ENCODE measurements at places on chromosomes 5 and 9. TPM values are rescaled to one million over a fixed set of nuclear protein-coding genes. Genes with fewer than 3 reads are reported as not detected.

DNA sequence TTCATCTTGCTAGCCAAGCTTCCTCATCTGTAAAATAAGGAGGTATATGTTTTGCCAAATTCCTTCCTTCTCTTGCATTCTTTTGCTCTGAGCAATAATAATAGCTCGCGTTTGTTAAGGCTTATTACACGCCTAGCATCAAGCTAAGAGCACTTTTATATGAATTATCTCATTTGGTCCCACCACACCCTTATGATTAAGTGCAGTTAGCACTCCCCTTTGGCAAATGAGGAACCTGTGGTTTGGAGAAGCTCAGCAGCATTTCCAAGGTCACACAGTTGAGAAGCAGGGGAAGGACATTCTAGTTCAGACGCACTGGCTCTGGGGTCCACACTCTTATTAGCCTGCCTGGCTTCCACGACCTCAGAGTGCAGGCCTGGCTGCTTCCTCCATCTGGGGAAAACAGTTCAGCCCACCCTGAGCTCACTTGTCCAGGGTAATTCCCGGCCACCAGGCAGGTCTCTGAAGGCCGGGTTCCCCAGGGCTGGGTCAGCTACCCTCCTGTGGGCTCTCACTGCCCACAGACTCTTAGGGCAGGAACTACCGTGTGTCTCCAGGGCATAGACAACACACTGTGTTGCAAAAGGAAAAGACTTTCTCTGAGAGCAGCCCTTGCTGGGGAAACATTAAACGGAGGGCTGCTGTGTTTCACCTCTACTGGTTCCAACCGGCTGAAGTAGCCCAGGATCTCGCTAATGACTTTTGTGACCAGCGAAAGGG is 9.9 kb upstream of the FBP1 start:
- no peaks in the 10 kb centered on the region for H3K36me3 ChIP-seq
- no peak overlapping the region for H3K27ac ChIP-seq
- no peak overlapping the region for H3K4me3 ChIP-seq

DNA sequence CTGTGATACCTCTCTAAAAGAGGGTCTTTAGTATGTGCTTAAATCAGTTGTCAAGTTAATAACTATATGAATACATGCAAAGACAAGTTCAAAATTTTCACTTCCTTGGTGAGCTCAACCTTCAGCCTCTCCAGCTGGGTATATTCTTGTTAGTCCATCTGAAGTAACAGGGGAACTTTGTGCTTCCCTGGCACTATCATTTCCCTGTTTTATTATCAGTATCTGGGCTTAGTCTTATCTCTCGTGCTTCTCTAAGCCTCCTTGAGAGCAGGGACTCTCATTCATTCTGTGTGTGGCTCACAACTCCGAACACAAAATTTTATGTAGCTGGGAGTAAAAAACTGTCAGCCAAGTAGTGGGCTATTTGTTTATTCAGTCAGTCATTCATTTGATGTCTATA is 175.9 kb upstream of the MAP3K1 start:
- H3K4me3 ChIP-seq = no peak overlapping the region
- no peaks in the 10 kb centered on the region for H3K4me1 ChIP-seq
- no peaks in the 10 kb centered on the region for H3K27me3 ChIP-seq
- no peaks in the 10 kb centered on the region for H3K36me3 ChIP-seq
- no peak for DNase-seq

GRCh38 chr9:16595227-16595626 is 275.2 kb downstream of the BNC2 start:
- no peaks in the 10 kb centered on the region for H3K4me1 ChIP-seq
- H3K27ac ChIP-seq = no peak overlapping the region
- H3K36me3 ChIP-seq = no peaks in the 10 kb centered on the region
- DNase-seq = no peak

GRCh38 chr5:89443508-89443907 is 560.5 kb upstream of the MEF2C start:
- H3K27ac ChIP-seq = peak overlapping the region; percentile 9
- H3K4me1 ChIP-seq = peaks cover 20% of the 10 kb centered on the region
- DNase-seq = no peak
- no peaks in the 10 kb centered on the region for H3K27me3 ChIP-seq
- H3K4me3 ChIP-seq = no peak overlapping the region

DNA sequence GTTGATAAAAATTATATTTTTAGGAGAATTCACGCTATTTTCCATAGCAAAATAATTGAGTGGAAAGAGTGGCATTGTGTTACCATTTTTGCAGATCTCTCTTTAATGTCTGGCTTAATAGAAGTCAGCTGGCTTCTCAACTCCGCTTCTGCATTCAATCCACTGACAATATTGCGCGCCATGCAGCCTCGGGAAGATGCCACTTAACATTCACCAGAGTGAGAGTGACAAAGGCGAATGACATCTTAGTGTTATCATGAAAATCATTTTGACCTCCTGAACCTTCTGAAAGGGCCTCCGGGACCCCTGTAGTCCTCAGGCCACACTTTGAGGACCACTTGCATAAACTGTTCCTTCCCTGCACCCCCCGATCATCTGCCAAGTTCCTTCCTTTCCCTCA is 80.1 kb upstream of the ORM1 start:
- no peaks in the 10 kb centered on the region for H3K4me1 ChIP-seq
- no peak for DNase-seq
- no peaks in the 10 kb centered on the region for H3K27me3 ChIP-seq
- H3K36me3 ChIP-seq = no peaks in the 10 kb centered on the region
- no peak overlapping the region for H3K4me3 ChIP-seq
- H3K27ac ChIP-seq = no peak overlapping the region

DNA sequence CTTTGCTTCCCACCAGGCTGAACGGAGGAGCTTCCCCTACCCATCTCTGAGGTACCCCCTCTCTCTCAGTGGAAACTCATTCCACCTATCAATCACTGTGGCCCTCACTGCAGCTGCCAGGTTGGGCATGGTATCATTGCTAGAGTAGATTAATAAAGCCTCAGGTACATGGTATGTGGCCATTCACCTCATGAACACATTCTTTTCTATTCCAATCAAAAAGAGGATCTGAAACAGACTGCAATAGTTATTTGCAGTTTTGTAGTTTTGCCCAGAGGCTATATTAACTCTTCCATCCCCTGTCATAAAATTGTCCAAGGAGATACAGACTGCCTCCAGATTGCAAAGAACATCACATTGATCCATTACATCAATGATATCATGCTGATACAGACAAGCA is 85.8 kb upstream of the MVB12B start:
- H3K27ac ChIP-seq = no peak overlapping the region
- no peaks in the 10 kb centered on the region for H3K27me3 ChIP-seq
- H3K4me3 ChIP-seq = no peak overlapping the region

The BARHL1 gene
- not detected for total RNA-seq

- H3K36me3 ChIP-seq = no peaks in the 10 kb centered on the region
- peaks cover 99% of the 10 kb centered on the region for H3K27me3 ChIP-seq
- H3K27ac ChIP-seq = no peak overlapping the region
- no peak for DNase-seq
- H3K4me3 ChIP-seq = no peak overlapping the region
Observed at GRCh38 chr9:130663258-130663976, 977 bp upstream of the PRDM12 start.

DNA sequence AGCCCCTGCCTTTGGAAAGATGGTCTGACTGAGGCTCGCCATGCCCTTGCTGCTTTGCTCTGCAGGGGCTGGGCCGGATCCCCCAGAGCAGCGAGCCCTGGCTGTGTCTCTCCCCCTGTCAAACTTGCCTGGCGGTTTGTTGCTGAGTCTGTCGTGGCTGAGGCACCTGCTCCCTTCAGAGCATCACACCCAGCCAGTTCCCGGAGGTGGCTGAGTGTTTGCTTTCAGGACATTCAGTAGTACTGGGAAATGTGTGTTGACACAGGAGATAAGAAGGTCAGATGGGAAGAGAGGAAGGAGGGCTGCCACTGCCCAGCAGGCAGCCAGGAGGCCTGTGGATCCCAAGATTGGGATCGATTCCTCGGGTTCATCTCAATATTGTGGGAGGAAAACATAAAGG is 62.9 kb downstream of the GADD45G start:
- DNase-seq = no peak
- no peaks in the 10 kb centered on the region for H3K27me3 ChIP-seq
- H3K4me3 ChIP-seq = no peak overlapping the region
- no peaks in the 10 kb centered on the region for H3K4me1 ChIP-seq
- H3K36me3 ChIP-seq = no peaks in the 10 kb centered on the region

DNA sequence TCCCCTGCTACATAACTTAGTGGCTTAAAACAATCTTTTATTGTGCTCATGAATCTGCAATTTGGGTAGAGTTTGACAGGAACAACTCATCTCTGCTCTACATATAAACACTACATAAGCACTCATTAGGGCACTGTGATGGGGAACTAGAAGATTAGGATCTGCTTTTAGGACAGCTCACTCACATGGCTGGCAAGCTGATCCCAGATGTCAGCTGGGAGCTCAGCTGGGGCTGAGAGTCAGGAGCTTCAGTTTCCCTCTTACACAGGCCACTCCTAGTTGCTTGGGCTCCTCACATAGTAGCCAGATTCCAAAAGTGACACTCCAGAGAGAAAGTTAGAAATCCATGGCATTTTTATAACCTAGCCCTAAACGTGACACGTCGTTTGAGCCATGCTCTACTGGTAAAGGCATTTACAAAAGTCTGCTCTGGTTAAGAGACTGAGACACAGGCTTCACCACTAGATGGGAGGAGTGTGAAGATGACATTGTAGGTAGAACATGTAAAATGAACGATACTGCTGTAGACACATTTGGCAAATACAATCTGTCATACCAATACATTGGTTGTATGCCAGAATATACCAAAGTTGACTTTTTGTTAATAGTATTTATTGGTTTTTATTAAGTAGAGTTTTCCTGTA is 23.6 kb downstream of the SCAI start:
- H3K4me1 ChIP-seq = peaks cover 10% of the 10 kb centered on the region
- no peaks in the 10 kb centered on the region for H3K27me3 ChIP-seq
- H3K4me3 ChIP-seq = no peak overlapping the region
- no peaks in the 10 kb centered on the region for H3K36me3 ChIP-seq

- no peaks in the 10 kb centered on the region for H3K36me3 ChIP-seq
- no peak overlapping the region for H3K4me3 ChIP-seq
- no peaks in the 10 kb centered on the region for H3K4me1 ChIP-seq
- DNase-seq = no peak
Observed at GRCh38 chr5:29169886-29170285, 2023.6 kb upstream of the CDH6 start.

The NPM1 gene
- total RNA-seq = 1,854 TPM

Data from A673 (cell line).